ENCODE measurements at places on chromosomes 1 and 21.

- DNase-seq = no peak
Measured at GRCh38 chr1:85496941-85497582, 32.1 kb upstream of the DDAH1 start.

- no peak for DNase-seq
Measured at GRCh38 chr1:11787251-11787803, 18.4 kb downstream of the MTHFR start.

- DNase-seq = no peak
Measured at GRCh38 chr21:42062236-42063022, 8.7 kb upstream of the UMODL1 start.

DNA sequence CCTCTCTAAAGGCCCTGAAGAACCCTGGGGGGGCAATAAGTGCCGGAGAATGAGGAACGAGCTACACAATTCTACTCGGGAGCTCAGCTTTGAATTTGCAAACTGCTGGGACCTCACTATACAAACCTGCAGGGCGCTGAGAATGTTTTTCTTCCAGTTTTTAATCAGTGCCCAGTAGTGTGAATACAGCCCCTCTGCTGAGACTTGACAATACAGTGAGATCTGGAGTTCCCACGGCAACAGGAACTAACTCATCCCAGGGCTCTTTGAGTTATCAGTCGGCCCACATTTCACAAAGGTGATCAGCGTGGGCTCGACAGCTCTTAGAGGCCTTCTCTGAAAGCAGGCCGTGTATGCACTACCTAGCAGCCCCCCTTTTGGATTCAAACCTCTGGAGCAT, 41.7 kb downstream of the TMEM53 start:
- DNase-seq = no peak

DNA sequence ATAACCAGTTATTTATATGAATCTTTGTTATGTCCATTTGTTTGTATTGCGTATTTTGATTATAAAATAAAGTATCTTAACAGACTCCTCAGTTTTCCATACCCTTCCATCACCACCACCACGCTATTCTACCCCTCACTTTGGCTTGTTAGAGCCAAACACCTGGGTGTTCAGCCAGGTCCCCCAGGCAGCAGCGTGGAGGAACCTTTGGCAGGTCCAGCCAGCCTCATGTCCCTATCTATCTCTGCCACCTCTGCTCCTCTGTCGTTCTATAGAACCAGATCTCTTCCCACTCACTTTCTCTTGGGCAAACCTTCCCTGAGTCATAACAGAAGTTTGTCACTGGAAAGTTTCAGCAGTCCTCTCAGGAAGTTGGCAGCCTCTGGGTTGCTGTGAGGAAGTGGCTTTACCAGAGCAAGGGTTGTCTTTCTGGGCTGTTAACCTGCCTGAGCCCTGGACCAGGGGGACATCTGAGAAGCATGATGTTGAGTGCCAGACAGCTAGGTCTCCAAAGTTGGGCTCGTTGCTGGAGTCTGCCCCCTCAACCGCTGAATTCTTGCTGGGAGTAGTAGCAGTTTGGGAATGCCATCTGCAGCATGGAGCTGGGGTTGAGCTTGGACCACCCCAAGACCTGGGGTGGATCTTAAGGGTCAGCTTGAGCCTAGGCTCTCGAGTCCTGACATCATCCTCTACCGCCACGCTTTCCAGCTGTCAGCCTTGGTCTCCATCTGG, 996 bp upstream of the SH3BGRL3 start:
- no peak for DNase-seq

DNA sequence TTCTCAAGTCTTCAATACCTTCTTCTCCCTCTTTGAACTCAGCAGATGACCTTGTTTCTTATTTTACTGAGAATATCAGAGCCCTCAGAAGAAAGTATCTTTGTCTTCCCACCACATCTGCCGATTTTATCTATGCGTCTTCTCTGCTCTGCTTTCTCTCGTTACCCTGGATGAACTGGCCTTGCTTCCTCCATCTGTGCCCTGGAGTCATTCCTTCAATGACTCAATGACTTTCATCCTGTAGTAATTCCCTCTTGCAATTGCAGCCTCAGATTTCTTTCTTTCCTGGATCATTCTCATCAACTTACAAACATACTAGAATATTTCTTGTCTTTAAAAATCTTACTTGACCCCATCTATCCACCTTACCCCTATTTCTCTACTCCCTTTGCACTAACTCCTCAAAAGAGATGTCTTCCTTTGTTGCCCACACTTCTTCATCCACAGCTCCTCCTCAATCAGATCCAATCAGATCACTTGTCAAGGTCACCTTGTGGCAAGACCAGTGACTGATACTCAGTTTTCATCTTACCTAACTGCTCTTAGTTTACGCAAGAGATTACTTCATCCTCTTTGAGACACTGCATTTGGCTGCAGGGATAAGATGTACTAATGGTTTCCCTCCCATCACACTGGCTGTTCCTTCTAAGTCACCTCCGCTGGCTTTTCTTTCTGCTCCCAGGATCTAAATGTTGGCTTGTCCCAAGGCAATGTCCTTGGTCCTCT, 8.2 kb upstream of the TGFBR3 start:
- no peak for DNase-seq

DNA sequence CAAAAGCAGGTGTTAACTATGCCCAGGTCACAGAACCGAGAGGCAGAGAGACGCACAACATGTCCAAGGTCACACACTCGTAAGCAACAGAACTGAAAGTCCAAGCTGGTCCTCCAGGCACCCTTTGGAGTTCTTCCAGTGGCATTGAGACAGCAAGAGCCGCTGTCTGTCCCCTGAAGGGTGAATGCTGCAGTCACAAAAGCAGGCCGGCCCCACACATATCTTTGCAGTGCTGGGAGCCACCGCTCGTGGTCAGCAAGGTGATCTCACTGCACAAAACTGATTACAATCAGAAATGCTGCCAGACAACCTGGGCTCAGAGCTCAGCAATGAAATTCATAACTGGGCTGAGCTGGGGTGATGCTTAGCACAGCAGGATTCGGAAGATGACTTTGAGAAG, 47.4 kb upstream of the RAB4A start:
- peak; percentile 45 for DNase-seq

GRCh38 chr1:23558140-23558871, 995 bp downstream of the ID3 start:
- peak; percentile 77 for DNase-seq

- no peak for DNase-seq
Measured at GRCh38 chr1:36625935-36626310, 143.2 kb upstream of the CSF3R start.

GRCh38 chr1:171877701-171878100, 36.4 kb downstream of the DNM3 start:
- no peak for DNase-seq

GRCh38 chr1:87452648-87453047, 124.0 kb downstream of the LMO4 start:
- no peak for DNase-seq

- DNase-seq = no peak
Measured at GRCh38 chr1:66274634-66275033, 259.3 kb upstream of the SGIP1 start.

GRCh38 chr1:33641104-33641830, 168.8 kb downstream of the ZSCAN20 start:
- no peak for DNase-seq

DNA sequence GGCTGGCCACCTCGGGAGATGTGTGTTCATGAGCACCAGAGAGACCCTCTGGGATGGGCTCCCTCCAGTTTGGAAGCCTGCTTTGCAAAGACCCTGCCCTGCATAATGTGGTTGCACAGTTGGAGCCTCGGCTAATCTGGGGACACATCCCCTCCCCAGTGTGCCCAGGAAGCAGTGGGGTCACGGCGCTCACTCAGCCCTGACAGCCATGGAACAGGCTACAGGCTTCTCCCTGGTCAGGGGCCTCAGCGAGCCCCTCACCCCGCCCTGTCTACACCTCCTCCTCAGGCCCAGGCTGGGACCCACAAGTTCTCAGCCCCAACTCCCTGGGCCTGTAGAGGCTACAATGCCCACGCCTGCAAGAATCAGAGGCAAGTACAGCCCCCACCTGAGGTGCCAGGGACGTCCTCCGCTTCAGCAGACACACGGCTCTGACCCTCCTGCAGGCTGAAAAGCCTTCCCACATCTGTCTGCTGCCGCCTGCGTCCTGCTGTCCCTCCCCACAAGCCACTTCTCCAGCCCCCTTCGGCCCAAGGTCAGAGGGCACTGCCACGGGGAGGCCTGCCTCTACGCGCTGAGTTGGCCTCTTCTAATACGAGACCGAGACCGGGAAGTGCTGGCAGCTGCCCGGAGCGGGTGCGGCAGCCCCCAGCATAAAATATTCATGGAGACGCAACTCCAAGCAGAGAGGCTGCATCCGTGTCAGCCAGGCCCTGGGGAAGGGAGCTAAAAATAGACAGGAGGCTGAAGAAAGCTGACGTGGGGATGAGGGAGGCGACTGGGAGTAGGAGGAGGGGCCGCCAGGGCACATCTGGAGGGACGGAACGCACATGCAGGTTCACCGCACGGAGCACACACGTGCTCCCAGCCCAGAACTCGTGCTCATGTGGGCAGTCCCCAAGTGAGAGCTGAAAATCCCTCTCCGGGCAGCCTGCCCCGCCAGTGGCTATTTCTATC, 15.2 kb upstream of the GPR153 start:
- DNase-seq = no peak

DNA sequence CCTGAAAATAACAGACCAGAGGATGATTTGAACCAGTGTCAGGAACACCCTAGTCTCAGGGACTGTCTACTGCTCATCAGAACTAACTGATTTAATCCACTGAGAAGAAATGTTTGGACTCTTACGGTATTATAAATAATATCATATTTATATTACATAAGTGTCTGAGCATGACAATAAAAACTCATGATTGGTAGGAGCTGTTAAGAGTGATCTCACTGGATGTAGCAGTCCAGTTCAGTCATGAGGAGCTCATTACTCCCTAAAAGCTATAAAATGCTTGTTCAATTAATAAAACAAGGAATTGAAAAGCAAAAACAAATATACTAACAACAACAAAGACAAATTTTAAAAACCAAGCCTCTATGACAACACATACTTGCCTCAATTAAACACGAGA, 68.8 kb upstream of the BCL9 start:
- DNase-seq = no peak

DNA sequence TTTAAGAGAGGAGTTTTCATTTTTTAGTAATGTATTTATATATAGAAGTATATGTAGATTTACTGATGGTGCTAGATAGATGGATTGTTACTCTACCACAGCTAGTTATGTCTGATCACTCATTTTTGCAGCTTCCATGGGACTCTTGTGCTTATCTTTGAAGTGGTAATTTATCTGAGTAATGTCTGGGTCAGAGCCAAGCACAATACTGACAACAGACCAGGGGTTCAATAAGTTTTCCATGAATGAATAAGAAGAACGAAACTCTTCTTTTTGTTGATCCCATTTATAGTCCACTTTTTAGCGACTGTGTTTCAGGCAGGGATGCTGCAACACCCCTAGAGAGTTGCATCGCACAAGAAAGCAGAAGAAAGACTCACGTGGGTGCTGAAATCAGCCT, 935.2 kb downstream of the PLA2G4A start:
- no peak for DNase-seq
